ENCODE measurements at places on chromosomes 12 and 14. TPM values are rescaled to one million over a fixed set of nuclear protein-coding genes. Genes with fewer than 3 reads are reported as not detected.

- DNase-seq, result no peak
Measured at GRCh38 chr12:116172224-116172849, 105.2 kb downstream of the MED13L start.

Gene NOPCHAP1
- 6.1 TPM for total RNA-seq

GRCh38 chr12:113092607-113093408 is 36.3 kb downstream of the DTX1 start:
- peak; percentile 15 for DNase-seq

Gene RHEBL1
- total RNA-seq, result 1.2 TPM

DNA sequence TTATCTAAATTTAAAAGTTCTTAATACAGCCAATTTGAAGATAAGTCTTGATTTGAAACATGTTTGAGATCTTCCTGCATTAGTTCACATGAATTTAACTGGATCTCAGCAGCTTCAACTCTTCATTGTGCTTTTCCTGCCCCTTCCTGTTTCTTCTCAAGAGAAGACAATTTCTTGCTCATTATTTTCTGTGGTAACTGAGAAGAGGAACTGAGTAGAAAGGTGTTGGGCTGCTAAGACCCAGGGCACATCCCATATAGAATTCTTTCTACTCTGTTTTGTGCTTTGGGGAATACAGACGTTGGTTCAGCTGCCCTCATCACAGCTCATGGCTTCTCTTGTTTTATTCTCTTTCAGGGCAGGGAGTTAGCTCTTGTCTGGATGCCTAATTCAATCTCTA is 110.2 kb downstream of the SNAPC1 start:
- no peak for DNase-seq

GRCh38 chr12:26188127-26188526 is 7.2 kb upstream of the SSPN start:
- no peak for DNase-seq

DNA sequence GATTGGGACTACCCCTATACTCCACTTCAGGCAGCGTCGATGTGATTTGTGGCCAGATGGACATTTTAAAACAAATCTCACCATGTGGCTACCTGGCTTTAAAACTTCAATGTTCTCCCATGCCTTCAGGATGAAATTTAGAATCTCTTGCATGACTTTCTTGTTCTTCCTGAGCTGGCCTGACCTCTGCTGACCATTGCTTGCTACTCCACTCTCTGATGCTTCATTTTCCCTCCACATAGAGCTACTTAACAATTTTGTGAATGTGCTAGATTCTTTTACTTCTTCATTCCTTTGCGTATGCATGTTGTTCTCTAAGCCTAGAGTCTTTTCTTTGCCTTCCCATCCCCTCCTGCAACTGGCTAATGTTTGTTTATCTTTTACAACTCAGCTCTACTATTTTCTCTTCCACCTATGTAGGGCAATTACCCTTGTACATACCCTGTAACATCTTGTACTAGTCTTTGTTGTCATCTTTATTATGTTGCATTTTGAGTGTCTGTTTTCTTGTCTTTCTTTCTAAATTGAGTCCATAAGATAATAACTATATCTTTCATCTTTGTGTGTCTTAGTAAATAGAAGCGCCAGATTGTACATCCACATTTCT is 41.2 kb downstream of the YLPM1 start:
- peak; percentile 28 for DNase-seq

Gene NPFF
- total RNA-seq, result not detected

DNA sequence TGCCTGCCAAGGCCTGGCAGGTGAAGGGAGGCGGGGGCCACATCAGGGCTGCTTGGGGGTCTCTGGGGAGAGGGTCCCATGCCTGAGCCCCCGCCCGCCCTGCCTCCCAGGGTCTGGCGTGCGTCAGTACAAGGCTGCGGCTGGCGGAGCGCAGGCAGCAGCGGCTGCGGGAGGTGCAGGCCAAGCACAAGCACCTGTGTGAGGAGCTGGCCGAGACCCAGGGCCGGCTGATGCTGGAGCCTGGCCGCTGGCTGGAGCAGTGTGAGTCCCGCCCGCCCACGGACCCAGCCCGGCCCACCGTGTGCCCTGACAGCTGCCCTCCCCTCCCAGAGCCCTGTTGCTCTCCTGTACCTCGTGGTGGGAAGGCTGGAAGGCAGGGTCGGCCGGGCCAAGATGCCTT is 40.7 kb downstream of the KIF26A start:
- DNase-seq, result no peak

DNA sequence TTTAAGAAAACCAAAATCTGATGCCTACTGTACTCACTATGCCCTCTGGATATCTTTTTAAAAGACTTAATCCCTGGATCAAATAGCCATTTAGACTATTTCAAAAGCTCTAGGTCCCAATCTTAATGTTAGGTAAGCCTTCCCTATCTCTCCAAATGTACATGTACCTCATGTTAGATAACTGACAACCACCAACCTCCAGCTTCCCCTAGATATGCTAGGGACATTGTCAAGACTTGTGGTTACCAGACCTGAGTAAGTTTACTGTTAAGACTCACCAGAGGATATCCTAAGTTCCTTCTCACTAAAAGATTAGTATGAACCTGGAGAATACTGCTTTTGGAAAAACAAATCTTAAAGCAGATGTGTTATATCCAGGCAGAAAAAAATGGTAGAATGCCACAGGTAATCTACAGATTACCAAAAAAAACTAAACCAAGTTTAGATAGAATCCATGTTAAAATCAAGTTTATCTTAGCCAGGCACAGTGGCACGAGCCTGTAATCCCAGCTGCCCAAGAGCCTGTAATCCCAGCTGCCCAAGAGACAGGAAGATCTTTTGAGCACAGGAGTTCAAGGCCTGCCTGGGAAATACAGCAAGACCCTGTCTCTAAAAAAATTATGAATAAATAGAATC is 9.7 kb downstream of the NAP1L1 start:
- DNase-seq, result no peak

Gene DBX2
- not detected for total RNA-seq

Gene GALNT9
- total RNA-seq, result 0.08 TPM

DNA sequence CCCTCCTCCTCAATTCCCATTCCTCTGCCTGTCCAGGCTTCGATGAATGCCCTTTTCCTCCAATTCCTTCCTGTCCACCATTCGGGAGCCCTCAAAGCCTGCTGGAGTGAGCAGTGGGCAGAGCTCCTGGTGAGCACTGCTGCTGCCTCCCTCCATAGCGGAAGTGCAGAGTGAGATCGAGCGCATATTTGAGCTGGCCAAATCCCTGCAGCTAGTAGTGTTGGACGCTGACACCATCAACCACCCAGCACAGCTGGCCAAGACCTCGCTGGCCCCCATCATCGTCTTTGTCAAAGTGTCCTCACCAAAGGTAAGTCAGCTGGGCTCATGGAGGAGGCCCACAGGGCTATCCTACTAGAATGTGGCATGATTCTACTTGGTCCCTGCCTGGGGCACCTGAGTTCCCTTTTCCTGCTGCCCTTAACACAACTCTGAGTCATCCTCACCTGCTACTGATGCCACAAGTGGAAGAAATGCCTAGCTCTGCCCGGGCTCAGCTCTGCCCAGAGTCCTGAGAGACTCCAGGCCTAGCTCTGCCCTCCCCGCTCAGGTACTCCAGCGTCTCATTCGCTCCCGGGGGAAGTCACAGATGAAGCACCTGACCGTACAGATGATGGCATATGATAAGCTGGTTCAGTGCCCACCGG is 8.0 kb downstream of the CACNB3 start:
- no peak for DNase-seq

GRCh38 chr12:124637581-124637981 is 70.2 kb upstream of the NCOR2 start:
- peak; percentile 72 for DNase-seq
